Mesenteric fat pad (tissue), 1 donor: ENCODE measurements at places on chromosomes 16 and 17. TPM values are rescaled to one million over a fixed set of nuclear protein-coding genes. Genes with fewer than 3 reads are reported as not detected.

The ADAP2 gene
- total RNA-seq: 43.2 TPM

The ICAM2 gene
- total RNA-seq: 75.2 TPM

The CHD9NB gene
- total RNA-seq: 0.48 TPM

The KRTAP4-3 gene
- total RNA-seq: not detected

- DNase-seq: no peak
Measured at GRCh38 chr17:58334256-58334655, 5.7 kb upstream of the TSPOAP1 start.

DNA sequence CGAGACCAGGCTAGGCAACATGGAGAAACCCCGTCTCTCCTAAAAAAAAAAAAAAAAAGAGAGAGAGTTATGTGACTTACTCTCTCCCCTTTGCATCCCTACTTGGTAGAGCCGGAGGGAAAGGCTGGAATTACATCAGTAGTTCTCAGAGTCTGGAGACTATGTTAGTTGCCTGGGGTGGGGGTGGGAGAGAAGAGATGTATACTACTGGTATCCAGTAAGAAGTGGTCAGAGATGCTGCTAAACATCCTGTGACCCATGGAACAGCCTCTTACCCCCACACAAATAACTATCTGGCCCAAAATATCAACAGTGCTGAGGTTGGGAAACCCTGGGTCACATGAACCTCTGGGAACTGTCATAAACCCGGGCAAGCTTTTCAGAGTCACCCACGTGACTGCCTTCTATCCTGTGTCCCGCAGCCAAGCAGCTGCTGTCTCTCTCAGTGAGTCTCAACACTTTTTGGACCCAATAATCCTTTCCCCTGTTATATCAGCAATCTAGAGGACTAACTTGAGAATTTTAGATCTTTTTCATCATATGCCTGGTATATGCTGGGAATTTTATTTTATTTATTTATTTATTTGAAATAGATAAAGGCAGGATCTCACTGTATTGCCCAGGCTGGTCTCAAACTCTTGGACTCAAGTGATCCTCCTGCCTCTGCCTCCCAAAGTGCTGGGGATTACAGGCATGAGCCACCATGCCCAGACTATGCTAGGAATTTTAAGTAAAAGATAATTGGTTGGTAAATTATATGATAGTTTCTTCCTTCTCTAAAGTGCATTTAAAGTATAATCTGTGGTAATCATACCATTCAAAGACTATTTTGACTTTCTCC lies 8.7 kb downstream of the EIF1 start:
- DNase-seq: no peak

DNA sequence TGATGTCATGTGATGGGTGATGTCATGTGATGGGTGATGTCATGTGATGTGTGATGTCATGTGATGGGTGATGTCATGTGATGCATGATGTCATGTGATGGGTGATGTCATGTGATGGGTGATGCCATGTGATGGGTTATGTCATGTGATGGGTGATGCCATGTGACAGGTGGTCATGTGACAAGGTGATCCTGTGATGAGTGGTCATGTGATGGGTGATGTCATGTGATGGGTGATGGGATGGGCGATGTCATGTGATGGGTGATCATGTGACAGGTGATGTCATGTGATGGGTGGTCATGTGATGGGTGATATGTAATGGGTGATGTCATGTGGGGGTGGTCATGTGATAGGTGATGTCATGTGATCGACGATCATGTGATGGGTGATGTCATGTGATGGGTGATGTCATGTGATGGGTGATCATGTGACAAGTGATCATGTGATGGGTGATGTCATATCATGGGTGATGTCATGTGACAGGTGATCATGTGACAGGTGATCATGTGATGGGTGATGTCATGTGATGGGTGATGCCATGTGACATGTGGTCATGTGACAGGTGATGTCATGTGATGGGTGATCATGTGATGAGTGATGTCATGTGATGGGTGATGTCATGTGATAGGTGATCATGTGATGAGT lies 17.2 kb downstream of the CD300LB start:
- DNase-seq: no peak

GRCh38 chr16:11737713-11738112 lies 4.9 kb downstream of the TXNDC11 start:
- DNase-seq: no peak

GRCh38 chr16:56606476-56607108 lies 1.8 kb upstream of the MT2A start:
- peak; percentile 82 for DNase-seq

DNA sequence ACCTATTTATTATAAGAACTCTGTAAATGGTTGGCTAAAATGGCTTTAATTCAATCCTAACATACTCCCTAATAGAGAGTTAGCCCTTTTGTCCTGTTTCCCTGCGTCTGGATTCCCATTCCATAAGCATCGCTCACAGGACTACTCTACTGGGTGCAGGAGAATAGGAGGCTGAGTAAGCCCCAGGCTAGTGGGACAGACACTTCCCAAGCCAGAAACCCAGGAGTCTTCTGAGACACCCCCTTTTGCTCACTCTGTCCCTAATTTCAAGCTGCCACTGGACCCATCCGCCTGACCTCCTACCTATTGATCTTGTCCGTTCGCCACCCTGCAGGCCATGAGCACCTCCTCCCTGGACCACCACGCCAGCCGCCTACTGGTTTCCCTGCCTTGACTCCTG lies 16.7 kb upstream of the TOB1 start:
- peak; percentile 62 for DNase-seq

DNA sequence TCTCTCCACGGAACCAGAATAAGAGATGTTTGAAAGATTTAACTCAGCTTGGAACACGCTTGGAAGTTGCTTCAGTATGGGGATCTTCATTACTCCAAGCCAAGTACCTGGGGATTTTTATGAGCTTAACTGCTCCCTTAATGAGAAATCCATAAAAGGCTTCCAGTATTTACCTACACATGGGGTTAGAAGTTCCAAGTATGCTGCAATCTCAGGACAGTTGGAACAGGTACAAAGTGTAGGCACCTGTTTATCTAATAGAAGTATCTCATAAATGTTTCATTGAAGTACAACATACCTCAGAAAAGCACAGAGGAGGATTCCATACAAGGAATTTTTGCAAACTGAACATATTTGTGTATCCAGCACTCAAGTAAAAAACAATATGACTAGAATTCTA lies 161.6 kb upstream of the PIRT start:
- no peak for DNase-seq

- DNase-seq: no peak
Measured at GRCh38 chr16:4404247-4404966, 12.0 kb downstream of the CORO7 start.

DNA sequence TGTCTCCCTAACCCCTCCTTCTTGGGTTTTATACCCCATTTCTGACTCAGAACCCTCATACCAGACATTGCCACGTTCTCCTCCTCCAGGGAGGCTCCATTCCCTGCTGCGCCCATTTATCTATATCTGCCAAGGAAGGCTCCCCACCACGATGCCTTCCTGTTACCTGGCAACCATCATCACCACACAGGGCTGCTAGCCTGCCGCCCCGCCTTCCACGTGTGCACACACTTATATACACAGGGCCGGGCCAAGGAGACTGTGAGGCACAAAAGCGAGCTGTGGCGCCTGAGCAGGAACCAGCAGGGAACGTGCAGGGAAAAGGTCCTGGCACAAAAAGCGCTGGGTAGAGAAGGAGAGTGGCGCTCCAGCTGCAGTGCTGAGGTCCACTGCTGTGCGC lies 261.8 kb downstream of the CBLN1 start:
- no peak for DNase-seq

DNA sequence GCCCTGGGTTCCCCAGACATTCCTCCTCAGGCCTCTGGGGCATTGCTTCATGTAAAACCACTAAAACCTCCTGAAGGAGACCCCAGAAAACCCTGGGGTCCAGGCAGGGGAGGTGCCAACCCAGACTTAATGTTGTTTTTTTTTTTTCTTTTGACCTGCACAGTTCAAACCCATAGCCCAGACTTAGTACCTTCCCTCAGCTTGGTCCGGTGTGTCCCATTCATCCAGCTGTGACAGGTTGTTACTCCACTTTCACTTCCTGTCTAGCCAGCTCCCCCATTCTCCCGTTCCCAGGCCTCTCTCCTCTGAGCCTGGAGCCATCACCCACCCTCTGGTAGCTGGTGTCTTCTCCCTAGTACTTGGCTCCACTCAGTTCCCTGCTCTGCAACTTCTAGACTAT lies 4.8 kb downstream of the CDR2L start:
- no peak for DNase-seq

DNA sequence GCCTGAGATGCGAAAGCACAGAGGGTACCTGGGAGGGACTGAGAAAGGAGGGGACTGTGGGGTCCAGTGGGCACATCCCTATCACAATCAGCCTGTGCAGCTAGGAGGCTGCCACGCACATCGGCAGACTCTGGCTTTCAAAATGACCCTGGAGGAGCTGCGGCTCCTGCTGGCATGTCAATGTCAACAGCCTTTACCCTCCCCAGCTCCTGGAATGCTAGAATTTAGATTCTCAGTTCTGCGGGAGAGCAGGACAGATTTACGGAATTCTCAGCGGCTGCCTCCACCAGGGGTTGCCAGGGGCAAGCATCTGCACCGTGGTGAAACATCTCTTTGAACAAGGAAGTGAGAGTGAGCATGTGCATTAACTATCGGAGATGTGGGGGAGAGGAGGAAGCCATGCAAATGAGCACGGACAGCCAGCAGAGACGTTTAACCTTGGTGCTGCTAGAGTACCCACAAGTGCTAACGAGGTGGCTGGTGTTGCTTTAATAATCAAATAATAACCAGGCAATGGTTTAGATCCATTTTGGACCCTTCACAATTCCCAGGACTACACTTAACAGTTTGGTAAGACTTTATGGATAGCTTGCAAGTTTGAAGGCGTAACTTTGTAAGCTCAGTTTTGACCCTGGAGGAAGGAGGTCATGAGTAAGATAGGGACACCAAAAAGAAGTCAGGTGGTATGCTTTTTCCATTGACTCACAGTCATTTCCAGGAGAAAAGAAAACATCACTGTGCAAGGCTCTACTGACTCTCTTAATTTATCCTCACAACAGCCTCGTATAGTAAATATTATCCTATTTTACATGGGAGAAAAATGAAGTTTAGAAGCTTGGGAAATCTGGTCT lies 54.1 kb downstream of the XYLT1 start:
- no peak for DNase-seq

GRCh38 chr17:68843522-68843921 lies 111.7 kb downstream of the ABCA8 start:
- no peak for DNase-seq

DNA sequence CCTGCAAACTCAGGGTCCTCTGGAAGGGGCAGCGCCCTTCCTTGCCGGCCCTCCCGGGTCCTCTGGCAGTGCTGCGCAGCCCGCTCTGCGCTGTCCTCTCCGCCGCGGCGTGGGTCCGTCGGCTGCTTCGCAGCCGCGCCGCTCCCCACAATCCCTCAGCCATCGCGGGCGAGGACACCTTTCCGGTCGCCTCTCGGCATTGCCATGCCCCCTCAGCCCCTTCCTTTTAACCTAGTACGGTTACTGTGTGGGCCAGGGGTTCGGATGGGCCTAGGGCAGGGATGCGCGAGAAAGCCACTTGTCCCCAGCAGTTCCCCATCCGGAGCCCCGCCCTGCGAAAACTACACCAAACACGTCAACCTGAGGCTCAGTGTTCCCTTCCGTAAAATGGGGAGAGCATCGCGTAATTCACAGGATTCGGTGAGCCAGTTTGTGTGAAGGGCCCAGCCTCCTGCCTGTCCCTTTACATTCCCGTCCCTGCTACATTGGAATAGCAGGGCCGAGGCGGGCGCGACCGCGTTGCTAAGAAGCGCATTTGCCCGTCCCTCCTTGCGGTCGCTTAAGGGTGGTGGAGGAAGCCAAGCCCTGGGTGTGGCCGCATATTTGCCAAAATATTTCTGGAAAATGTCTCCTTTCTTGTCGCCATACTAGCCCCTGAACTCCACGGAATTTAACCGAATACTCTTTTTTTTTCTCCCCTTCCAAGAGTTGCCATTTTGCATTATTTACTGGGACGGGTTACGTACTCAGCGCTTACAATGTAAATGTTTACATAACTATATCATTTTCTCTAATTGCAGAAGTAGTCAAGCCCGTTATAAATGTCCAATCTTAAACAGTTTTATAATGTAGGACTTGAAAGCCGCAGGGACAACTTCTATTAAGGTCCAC lies 13.2 kb downstream of the COPZ2 start:
- DNase-seq: peak; percentile 90

DNA sequence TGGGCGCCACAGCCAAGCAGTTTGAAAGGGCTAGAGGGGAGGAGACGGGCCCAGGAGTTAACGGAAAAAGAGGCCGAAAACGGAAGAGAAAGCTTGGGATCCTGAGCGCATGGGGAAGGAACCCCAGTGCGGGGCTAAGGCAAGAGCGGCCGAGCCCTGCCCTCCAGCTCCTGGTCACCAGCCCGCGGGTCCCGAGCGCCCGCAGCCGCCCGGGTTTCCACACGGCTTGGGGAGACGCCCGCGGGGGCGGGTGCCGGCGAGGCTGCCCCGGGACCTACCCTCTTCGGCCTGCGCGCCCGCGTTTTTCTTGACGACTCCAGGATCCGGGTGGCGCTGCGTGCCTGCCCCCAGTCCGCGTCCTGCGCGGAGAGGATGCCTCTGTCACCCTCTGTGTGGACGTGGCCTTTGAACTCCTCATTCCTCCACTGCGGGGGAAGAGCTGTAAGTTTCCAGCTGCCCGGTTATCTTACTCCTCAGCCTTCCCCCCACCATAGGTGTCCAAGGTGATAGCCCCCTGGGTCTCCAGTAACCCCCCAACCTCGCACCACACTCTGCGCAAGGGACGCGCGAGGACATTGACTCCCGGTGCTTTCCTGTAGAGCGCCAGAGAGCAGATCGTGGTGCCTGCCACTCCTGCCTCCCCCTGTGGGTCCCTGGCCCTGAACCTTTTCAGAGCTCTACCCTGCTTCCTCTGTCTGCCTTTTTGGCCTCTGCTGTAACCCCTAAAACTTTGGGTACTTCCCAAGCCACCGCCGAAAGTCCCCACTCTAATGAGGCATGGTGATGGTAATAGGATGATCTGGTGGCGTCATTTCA lies 1.7 kb upstream of the CDH11 start:
- DNase-seq: no peak
